ENCODE measurements at places on chromosomes 12 and 14.

DNA sequence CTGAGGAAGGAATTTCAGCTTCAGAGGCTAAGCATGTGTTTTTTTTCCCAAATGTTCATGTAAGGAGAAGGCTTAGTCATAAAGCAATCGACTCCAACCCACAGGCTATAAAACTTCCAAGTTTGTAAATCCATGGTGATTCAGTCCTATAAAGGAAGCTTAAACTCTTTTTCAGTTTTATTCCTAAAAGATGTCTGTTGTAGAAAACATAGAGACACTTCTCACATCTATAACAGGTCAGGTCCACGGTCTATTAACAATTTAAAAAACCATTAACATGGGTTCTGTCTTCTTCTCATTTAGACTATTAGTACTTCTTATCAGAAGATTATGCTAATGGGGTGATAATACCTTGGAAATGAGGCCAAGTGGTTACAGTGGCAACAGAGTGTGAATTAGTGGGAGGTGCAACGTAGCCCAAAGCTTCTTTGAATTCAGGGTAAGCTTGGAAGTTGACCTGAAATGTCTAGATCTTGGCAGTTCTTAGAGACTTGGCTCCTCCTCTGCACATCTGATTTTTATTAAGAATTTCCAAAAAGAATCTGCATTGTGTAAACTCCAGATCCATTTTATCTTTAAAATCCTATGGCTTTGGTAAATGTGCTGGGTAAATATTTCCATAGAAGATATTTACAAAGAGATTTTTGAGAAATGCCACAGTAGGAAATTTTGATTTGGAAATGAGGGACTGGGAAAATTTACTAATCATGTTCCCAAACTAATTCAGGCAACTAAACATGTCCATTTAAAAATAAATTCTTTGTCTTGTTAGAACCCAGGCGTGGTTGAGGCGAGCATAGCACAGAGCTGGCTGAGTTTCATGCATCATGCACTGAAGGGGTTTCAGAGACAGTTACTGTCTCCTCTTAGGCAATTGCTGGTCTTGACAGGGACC, 86.4 kb downstream of the EML1 start:
- no peak for DNase-seq

DNA sequence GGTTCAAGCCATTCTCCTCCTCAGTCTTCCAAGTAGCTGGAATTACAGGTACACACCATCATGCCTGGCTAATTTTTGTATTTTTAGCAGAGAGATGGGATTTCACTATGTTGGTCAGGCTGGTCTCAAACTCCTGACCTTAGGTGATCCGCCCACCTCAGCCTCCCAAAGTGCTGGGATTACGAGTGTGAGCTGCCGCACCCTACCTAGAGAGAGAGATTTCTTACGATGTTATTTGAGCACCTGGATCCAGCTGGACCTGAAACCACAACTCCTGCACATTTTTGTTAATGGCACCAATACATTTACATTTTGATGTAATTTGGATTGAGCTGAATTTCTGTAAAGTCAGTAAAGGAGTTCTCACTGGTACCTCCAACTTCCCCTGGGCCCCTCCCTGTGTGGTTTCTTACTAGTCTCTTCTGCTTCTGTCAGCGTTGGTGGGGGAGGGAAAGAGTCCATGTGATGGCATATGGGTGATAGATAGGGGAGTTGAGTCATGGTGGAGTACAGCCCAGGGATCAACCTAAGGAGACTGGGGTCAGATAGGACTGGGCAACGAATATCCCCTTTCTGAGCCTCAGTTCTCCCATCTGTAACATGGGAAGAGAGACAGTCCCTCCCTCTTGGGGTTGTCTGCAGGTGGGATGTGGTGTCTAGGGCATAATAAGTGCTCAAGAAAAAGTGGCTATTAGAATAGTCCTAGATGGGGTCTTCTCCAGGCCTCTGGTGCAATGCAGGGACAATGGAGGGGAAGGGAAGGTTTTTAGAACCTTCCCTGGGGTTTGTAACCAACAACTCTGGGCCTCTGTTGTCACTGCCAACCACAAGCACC, 83.3 kb upstream of the MED13L start:
- no peak for DNase-seq

- no peak for DNase-seq
Observed at GRCh38 chr12:52663420-52663819, 11.4 kb upstream of the KRT2 start.

DNA sequence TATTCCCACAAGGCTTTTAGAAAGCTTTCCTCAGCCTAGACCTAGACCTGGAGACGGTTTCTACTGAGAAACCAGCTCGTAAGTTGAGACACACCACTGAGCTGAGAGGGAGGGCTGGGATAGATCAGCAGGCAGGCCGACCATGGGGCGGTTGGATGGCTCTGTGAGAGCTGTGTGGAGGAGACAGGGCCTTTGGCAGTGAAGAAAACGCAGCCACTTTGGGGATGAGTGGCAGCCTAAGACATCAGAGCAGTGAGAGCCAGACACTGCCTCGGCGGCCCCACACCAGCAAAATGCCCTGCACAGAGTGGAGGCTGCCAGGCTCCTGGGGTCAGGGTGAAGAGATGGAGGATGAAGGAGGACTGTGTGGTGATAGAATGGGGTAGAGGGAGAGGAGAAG, 46.0 kb downstream of the CACNA2D4 start:
- no peak for DNase-seq

DNA sequence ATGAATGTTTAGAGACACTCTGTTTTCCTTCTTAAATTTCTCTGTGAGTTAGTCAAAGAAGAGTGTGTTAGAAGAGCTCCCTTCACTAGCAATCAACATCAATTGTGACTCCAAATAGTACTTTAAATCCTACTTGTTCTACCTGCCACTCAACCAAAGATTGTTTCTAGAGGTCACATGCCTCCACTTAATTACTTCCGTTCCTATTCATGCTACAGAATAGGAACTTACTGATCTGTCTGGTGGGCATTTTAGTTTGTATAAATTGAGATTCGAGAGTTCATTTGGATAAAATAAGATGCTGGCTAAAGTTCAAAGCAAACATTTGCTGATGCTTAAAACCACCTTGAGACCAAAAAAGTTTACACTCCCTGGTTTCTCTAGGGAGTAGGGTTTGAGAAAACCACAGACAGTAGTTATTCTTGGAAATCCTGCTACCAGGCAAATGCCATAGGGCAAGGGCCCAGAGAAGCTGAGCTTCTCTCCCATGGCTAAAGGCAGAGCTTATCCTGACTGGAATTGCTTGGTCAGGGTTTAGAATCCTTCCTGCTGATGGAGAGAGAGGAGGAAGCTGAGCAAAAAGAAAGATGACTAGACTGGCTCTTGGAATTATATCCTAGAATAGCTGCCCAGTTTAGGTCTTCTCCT, 389.6 kb upstream of the ATP2B1 start:
- DNase-seq: no peak
